Stimulated activated CD8-positive, alpha-beta memory T cell treated with anti-CD3 and anti-CD28 coated beads, Interleukin-15, amount 100 ng/mL, for 48 hours (primary cell): ENCODE measurements at places on chromosomes 5 and 9.

GRCh38 chr9:136499071-136499934, 16.5 kb upstream of the SEC16A start:
- no peak for DNase-seq

DNA sequence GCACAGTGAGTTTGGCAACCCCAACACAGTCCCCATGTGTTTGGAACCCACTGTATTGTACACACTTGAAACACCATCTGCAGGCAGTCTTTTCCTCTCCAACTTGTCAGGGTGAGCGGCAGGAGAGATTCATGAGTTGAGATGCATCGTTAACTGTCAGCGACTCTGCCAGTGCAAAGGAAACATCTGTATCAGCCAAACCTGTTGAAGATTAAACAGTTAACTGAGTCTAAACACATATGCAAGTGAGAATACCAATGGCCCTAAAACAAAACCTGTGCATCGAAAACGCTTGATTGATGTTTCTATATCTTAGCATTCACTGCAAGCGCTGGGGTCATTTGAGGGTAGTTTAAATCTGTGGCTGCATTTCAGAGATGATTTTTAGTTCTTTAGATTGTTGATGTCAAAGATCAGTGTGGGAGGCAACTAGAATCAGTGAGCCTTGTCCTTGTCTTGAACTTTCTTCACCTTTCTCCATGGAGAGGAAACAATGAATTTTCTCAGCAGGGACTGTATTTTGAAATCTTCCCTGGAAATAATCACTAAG, 41.3 kb upstream of the PAM start:
- DNase-seq, result no peak

GRCh38 chr5:14133394-14133793, 9.7 kb upstream of the TRIO start:
- DNase-seq, result no peak

DNA sequence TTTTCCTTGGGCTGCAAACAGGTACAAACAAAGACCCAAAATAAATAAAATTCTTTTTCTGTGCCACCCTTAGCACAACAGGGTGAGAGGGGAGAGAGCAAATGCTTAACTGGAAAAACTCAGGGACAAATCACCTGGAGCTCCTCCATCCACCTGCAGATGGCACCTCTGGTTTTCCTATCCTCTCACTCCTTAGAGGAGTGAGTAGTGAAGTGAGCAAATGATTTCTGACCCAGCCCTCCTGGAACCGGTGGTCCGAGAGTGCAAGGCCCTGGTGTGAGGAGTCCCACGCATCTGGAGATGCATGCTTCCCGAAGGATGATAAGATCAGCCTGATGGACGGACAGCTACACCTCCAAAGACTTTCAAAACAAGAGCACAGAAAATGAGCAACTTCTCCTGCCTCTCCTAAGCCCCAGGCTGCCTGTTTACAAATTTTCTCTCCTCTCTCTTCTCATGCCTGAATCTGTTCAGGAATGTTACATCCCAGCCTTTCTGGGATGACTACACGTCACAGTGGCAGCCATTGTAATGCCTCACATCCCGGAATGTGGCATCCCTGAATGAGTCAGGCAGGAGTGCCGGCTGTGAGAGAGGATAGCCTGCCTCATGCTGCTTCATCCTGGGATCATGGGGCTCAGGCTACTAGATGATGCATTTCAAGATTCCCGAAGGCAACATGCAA, 86.4 kb downstream of the ADRB2 start:
- DNase-seq, result no peak

- DNase-seq, result no peak
Measured at GRCh38 chr5:97420646-97421045, 237.6 kb upstream of the RIOK2 start.

GRCh38 chr9:462606-463005, 247.9 kb downstream of the DOCK8 start:
- DNase-seq, result no peak
